IMR-90 (cell line): ENCODE measurements at places on chromosomes 1 and 21.

GRCh38 chr1:966135-966703, at the start of gene PLEKHN1:
Gene PLEKHN1, plus strand, starts transcription at chr1:966482. Its CDS starts 50 bp downstream, at chr1:966532.
- DNase-seq: peak; percentile 45

DNA sequence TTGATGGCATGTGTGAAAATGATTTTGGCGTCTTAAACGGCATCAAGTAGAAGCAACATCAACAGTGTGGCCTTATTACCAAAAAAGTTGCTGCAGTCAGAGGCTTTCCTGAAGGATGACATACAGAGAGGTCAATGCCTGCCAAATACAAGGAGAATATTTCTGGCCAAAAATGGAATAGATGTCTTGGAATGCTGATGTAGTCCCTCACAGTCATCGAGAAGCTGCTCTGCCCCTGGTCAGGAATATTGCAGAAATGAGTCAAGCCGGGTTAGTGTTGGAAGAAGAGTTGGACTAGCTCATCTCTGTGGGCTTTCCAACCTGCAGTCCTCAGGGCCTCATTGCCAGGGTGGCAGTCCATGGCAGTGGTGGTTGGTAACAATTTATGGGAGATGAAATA, 42.1 kb downstream of the NOS1AP start:
- no peak for DNase-seq

DNA sequence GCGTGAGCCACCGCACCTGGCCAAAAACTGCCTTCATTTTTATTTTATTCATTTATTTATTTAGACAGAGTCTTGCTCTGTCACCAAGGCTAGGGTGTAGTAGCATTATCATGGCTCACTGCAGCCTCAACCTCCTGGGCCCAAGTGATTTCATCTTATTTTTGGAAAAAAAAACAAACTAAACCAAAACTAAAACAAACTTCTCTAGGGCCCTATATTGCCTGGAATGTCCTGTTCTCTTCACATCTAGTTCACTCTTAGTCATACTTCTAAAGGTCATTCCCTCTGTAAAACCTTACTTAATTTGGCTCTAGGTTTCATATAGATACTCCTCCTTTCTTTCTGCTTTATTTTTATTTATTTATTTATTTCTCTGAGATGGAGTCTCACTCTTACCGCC, 15.6 kb downstream of the RPS27 start:
- DNase-seq: peak; percentile 86

- no peak for DNase-seq
Measured at GRCh38 chr1:198637157-198637556, 1.7 kb upstream of the PTPRC start.

- DNase-seq: no peak
Measured at GRCh38 chr1:116268211-116268610, 104.8 kb upstream of the ATP1A1 start.

GRCh38 chr1:117136749-117137148, 15.2 kb upstream of the TRIM45 start:
- DNase-seq: no peak

- DNase-seq: no peak
Measured at GRCh38 chr1:109350655-109351054, 43.8 kb upstream of the MYBPHL start.
